Heart right ventricle (tissue), 16 donors: ENCODE measurements at places on chromosomes 13 and 19.

DNA sequence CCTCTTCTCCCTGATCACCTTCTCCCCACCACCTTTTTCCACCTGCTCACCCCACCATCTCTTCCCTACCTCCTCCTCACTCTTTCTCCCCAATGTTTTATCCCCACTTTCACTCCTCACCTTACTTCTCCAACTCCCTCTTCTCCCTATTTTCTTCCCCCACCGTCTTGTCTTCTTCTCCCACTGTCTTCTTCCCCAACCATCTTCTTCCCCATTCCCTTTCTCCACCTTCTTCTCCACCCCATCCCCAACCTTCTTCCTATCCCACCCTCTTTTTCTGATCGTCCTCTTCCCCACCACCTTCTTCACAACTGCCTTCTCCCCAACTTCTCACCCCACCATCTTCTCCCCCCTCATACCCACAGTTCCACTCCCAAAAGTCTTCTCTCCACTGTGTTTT lies 929.4 kb downstream of the UQCRFS1 start:
- H3K27ac ChIP-seq, result no peak overlapping the region
- H3K4me1 ChIP-seq, result no peaks in the 10 kb centered on the region
- H3K4me3 ChIP-seq, result no peak overlapping the region
- no peak for DNase-seq

DNA sequence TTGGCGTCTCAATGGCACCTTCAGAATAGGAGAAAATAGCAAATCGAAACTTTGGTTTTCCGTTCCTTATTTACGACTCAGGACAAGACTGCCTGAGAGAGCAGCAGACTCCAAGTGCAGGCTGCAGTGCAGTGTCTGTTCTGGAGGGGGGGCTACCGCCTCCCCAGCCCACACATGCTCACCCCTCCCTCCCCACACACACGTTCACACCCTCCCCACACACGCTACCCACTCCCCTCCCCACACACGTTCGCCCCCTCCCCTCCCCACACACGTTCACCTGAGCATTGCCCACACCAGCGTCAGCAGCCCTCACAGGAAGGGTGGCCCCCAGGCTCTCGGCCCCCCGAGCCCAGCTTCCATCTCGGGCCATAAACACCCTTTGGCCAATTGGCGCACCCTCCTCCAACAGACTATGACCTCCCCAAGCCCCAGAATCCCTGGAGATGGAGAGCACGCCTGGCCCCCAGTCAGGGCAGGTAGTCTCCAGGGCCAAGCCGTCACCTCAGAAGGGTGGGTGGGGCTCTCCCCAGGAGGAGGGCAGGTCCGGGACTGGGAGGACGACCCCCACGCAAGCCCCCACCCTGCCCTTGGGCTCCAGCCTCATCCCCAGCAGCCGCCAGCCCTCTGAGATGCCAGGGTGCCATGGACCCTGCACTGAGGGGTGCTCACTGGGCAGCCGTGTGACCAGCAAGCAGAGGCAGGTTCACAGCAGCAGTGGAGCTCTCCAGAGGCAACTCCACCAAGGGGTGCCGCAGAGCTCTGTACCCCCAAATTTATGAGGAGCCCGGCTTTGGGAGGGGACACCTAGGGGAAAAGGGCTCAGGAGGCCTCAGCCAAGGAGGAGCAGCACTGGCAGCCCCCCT lies 27.5 kb downstream of the RASA3 start:
- DNase-seq, result peak; percentile 6
- H3K27me3 ChIP-seq, result no peaks in the 10 kb centered on the region
- peaks cover 26% of the 10 kb centered on the region for H3K4me1 ChIP-seq
- no peak overlapping the region for H3K27ac ChIP-seq

DNA sequence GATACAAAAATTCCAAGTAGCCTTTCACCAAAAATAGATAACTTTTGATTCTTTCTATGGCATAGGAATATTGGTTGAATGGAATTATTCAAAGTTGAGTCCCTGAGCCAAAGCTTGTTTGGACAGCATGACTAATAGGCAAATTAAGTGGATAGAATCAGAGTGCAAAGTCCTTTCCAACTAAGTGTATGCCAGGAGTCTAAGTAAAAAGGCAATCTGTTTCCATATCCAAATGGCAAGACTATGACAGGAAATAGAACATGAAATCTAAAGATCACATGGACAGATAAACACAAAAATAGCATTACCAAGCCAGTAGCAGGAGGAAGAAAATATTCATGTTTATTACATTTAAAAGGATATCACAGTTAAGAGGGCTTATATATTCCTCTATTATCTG lies 804.6 kb downstream of the SLITRK6 start:
- no peaks in the 10 kb centered on the region for H3K36me3 ChIP-seq
- no peaks in the 10 kb centered on the region for H3K27me3 ChIP-seq
- no peaks in the 10 kb centered on the region for H3K4me1 ChIP-seq

GRCh38 chr13:44549476-44549875 lies 26.7 kb downstream of the TSC22D1 start:
- no peaks in the 10 kb centered on the region for H3K36me3 ChIP-seq
- no peak overlapping the region for H3K4me3 ChIP-seq
- H3K27ac ChIP-seq, result no peak overlapping the region
- DNase-seq, result no peak
- H3K27me3 ChIP-seq, result no peaks in the 10 kb centered on the region

GRCh38 chr13:32150239-32150638 lies 118.7 kb downstream of the FRY start:
- H3K27ac ChIP-seq, result peak overlapping the region; percentile 83
- no peak for DNase-seq
- peaks cover 30% of the 10 kb centered on the region for H3K4me1 ChIP-seq
- no peak overlapping the region for H3K4me3 ChIP-seq
- H3K27me3 ChIP-seq, result no peaks in the 10 kb centered on the region
- no peaks in the 10 kb centered on the region for H3K36me3 ChIP-seq

DNA sequence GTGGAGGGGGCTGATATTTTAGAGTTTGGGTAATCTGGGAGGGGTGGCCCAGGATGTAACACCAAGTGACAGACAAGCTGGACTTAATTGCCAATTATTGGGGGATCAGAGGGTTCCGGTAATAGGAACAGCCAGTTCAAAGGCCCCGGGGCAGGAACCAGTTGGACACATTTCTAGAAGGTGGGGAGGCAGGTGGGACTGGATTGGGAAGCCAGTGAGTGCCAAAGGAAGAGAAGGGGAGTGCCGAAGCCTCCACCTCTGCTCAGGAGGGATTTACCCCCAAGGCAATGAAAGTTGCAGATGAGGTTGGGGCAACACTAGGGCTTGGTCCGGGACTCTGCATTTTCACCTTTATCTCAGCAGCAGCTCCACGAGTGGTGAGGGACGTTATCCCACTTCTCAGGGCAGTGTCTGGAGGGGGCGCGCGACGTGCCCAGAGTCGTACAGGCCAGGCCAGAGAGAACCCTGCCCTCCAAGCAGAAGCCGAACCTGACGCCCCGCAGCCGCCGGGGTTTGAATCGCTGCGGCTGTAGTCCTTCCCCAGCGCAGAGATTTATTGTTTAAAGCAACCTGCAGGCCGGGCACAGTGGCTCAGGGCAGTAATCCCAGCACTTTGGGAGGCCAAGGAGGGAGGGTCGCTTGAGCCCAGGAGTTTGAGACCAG lies 5.7 kb upstream of the JUND start:
- DNase-seq, result no peak
- peaks cover 38% of the 10 kb centered on the region for H3K4me1 ChIP-seq
- no peaks in the 10 kb centered on the region for H3K36me3 ChIP-seq

DNA sequence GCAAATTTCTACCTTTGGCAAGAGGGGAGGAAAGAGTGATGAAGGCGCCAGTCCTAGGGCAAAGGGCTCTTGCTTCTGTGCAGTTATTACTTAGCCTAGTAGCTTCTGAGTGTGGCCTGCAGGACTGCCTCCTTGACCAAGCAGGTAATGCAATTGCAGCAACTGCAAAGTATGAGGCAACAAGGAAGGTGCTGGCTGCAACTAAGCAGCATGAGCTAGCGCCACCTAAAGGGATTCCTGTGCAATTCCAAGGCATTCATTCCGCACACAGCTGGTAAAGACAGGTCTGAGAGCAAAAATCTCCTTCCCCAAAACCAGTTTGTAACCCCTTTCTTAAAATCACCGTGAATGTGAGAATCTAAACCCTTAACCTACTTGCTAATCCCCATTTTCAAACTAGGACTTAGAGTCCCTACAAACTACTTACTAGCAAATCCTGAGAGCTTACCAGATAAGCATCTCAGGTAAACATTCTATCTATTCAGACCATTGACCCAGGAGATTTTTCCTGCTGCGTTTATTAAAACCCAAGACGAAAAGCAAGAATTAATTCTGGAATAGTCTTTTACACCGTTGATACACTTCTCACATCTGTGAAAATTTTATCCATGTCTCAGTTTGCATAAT lies 62.9 kb downstream of the DCT start:
- H3K36me3 ChIP-seq, result no peaks in the 10 kb centered on the region
- H3K27me3 ChIP-seq, result no peaks in the 10 kb centered on the region
- H3K4me1 ChIP-seq, result no peaks in the 10 kb centered on the region
- no peak for DNase-seq

- no peaks in the 10 kb centered on the region for H3K36me3 ChIP-seq
- H3K4me3 ChIP-seq, result no peak overlapping the region
- no peaks in the 10 kb centered on the region for H3K27me3 ChIP-seq
- no peak overlapping the region for H3K27ac ChIP-seq
These were observed 5.8 kb downstream of the PARP4 start for GRCh38 chr13:24506698-24507335.

GRCh38 chr13:66405908-66406802 lies 824.0 kb downstream of the PCDH9 start:
- no peak overlapping the region for H3K4me3 ChIP-seq
- H3K36me3 ChIP-seq, result no peaks in the 10 kb centered on the region
- no peaks in the 10 kb centered on the region for H3K4me1 ChIP-seq
- DNase-seq, result no peak
- H3K27me3 ChIP-seq, result no peaks in the 10 kb centered on the region
- no peak overlapping the region for H3K27ac ChIP-seq

DNA sequence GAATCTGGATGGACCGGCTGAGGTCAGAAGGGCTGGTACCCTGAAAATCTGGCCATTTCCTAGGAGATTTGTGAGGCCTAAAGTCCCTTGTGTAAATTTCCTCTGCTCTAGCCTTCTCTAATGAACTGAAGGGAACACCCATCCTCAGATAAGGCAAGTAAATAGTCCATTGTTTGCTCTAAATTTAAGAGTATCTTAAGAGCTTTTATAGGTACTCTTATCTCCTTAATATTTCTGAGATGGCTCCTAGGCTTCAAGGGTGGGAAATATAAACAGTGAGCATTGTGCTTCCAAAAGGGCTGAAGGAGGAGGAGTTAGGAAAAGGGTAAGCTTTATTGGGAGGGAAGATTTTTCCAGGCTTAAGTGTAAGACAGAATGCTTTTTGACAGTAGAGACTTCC lies 148.7 kb upstream of the EDNRB start:
- DNase-seq, result no peak
- no peak overlapping the region for H3K27ac ChIP-seq
- H3K36me3 ChIP-seq, result no peaks in the 10 kb centered on the region
- H3K4me3 ChIP-seq, result no peak overlapping the region
- no peaks in the 10 kb centered on the region for H3K27me3 ChIP-seq

DNA sequence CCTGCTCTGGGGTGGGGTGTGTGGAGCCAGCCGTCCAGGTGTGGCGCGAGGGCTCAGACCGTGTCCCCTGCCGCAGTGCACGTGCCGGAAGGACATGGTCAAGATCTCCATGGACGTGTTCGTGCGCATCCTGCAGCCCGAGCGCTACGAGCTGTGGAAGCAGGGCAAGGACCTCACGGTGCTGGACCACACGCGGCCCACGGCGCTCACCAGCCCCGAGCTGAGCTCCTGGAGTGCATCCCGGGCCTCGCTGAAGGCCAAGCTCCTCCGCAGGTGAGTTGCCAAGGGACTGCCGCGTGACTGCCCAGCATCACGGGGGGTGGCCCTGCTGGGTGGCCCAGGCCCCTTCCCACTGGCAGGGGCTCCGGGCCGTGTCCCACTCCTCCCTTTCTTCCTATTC lies 141.6 kb downstream of the KDM4B start:
- H3K27ac ChIP-seq, result no peak overlapping the region
- H3K27me3 ChIP-seq, result no peaks in the 10 kb centered on the region
- no peak overlapping the region for H3K4me3 ChIP-seq
- no peak for DNase-seq

- H3K36me3 ChIP-seq, result no peaks in the 10 kb centered on the region
- H3K4me3 ChIP-seq, result peak overlapping the region; percentile 89
- peak overlapping the region; percentile 97 for H3K27ac ChIP-seq
- peak; percentile 61 for DNase-seq
- H3K27me3 ChIP-seq, result no peaks in the 10 kb centered on the region
These were observed 3.9 kb downstream of the SIX5 start for GRCh38 chr19:45764945-45765701.

- no peaks in the 10 kb centered on the region for H3K27me3 ChIP-seq
- peaks cover 25% of the 10 kb centered on the region for H3K36me3 ChIP-seq
- no peak overlapping the region for H3K27ac ChIP-seq
- H3K4me1 ChIP-seq, result no peaks in the 10 kb centered on the region
- DNase-seq, result no peak
These were observed 27.3 kb downstream of the INTS6 start for GRCh38 chr13:51425410-51426042.

DNA sequence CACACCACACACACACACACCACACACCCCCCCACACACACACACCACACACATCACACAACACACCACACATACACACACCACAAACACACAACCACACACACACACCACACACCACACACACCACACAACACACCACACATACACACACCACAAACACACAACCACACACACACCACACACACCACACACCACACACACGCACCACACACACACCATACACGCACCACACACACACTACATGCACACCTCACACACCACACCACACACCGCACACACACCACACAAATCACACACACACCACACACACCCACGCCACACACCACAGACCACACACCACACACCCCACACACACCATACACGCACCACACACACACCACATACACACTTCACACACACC lies 83.5 kb downstream of the ZNF557 start:
- H3K27ac ChIP-seq, result no peak overlapping the region
- no peak for DNase-seq
- H3K27me3 ChIP-seq, result no peaks in the 10 kb centered on the region
- no peak overlapping the region for H3K4me3 ChIP-seq

DNA sequence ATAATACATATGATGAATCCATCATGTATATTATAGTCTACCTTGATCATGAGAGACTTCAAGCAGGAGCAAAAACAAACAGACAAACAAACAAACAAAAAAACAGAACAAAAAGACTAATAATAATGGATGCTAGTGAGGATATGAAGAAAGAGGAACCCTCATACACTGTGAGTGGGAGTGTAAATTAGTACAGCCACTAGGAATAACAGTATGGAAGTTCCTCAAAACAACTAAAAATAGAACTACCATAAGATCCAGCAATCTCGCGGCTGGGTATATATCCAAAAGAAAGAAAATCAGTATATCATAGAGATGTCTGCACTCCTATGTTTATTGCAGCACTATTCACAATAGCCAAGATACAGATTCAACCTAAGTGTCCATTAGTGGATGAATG lies 7.0 kb upstream of the DLEU7 start:
- no peak for DNase-seq
- H3K27ac ChIP-seq, result no peak overlapping the region
- no peaks in the 10 kb centered on the region for H3K36me3 ChIP-seq
